ENCODE measurements at places on chromosomes 7 and 10. TPM values are rescaled to one million over a fixed set of nuclear protein-coding genes. Genes with fewer than 3 reads are reported as not detected.

The CYP3A7 gene
- total RNA-seq = not detected

The LIPF gene
- total RNA-seq = not detected

The CRTAC1 gene
- total RNA-seq = not detected

The ASZ1 gene
- not detected for total RNA-seq

The AMPH gene
- not detected for total RNA-seq

The PRKAG2 gene
- 22.1 TPM for total RNA-seq

The AKR1D1 gene
- total RNA-seq = not detected

The GPR85 gene
- total RNA-seq = not detected

The MCU gene
- 22.5 TPM for total RNA-seq

The TET1 gene
- total RNA-seq = 1.6 TPM

The TAF3 gene
- 16.8 TPM for total RNA-seq

The GPR37 gene
- not detected for total RNA-seq

The SPDYE9 gene
- total RNA-seq = not detected

Measured in activated naive CD4-positive, alpha-beta T cell treated with anti-CD3 and anti-CD28 coated beads, Interleukin-2, amount 50 U/mL, for 72 hours (primary cell).